Dorsolateral prefrontal cortex (tissue), 122 donors: ENCODE measurements at places on chromosomes 11 and 22. TPM values are rescaled to one million over a fixed set of nuclear protein-coding genes. Genes with fewer than 3 reads are reported as not detected.

Gene ARHGAP42
- total RNA-seq: 17.7 TPM

Gene KRTAP5-9
- not detected for total RNA-seq

Gene PATE2
- 2.6 TPM for total RNA-seq

Gene CTSF
- total RNA-seq: 157 TPM

Gene GLB1L3
- 12.0 TPM for total RNA-seq

Gene MUC2
- not detected for total RNA-seq

Gene SLC22A9
- total RNA-seq: 3.8 TPM

Gene RASSF7
- total RNA-seq: 10.0 TPM

Gene TENM4
- 68.2 TPM for total RNA-seq

Gene EFCAB6
- total RNA-seq: 7.6 TPM

Gene SOX6
- total RNA-seq: 51.3 TPM

Gene CSNK2A3
- total RNA-seq: 4.6 TPM

Gene MAPK8IP2
- total RNA-seq: 227 TPM

Gene OR4D6
- total RNA-seq: not detected

Gene ELFN2
- 76.1 TPM for total RNA-seq

Gene TEAD1
- 39.3 TPM for total RNA-seq
